ENCODE measurements at places on chromosomes 4 and X.

DNA sequence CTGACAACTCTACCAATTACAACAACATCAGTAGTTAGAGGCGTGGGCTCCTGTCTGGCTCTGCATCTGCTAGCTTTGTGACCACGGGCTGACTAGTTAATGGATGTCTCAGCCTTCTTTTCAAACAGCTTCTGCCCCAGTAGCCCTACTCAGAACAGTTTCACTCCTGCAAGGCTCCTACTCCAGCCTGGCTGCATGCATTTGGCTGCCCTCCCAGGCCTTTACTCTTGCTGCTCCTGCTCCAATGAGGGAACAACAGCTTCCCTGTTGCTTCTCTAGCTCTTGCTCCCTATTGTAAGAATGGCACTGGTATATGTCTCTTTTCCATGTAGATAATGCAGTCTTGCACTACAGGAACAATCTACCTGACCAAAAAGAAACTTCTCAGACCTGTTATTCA lies 93.3 kb downstream of the TTC29 start:
- no peak for DNase-seq

DNA sequence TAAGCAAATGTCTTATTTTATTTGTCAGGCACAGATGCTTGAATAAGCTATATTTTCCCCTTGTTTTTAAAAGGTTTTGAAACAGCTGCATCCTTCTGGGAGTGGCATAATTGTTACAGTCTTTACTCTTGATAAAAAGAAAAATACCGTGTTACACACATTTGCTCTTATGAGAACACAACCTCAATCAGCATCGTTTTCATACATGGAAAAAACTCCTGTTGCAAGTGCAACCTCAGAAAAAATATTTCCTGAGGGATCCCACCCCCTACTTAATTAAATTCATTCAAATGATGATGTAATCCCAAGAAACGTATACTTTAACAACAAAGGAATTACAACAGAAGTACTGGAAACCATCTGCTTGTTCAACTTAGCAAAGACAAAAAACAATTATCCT lies 58.6 kb downstream of the SMAD1 start:
- no peak for DNase-seq

GRCh38 chr4:137967480-137968190 lies 274.5 kb downstream of the SLC7A11 start:
- no peak for DNase-seq

GRCh38 chrX:134010690-134011089 lies 25.3 kb upstream of the GPC3 start:
- no peak for DNase-seq

Measured in germinal center (tissue), 1 donor.